Osteocyte (in vitro differentiated cells): ENCODE measurements at places on chromosomes 2 and 18. TPM values are rescaled to one million over a fixed set of nuclear protein-coding genes. Genes with fewer than 3 reads are reported as not detected.

GRCh38 chr2:199603721-199604291, 146.1 kb upstream of the SATB2 start:
- no peaks in the 10 kb centered on the region for H3K36me3 ChIP-seq
- DNase-seq: no peak
- H3K4me1 ChIP-seq: no peaks in the 10 kb centered on the region

Gene SEPTIN2
- total RNA-seq: 547 and 557 TPM in 2 replicates

- no peak overlapping the region for H3K27ac ChIP-seq
- DNase-seq: no peak
- no peaks in the 10 kb centered on the region for H3K36me3 ChIP-seq
- H3K4me1 ChIP-seq: peaks cover 26% of the 10 kb centered on the region
- H3K27me3 ChIP-seq: peaks cover 22% of the 10 kb centered on the region
- no peak overlapping the region for H3K4me3 ChIP-seq
These were observed 155.3 kb downstream of the DDX1 start for GRCh38 chr2:15746703-15747550.

DNA sequence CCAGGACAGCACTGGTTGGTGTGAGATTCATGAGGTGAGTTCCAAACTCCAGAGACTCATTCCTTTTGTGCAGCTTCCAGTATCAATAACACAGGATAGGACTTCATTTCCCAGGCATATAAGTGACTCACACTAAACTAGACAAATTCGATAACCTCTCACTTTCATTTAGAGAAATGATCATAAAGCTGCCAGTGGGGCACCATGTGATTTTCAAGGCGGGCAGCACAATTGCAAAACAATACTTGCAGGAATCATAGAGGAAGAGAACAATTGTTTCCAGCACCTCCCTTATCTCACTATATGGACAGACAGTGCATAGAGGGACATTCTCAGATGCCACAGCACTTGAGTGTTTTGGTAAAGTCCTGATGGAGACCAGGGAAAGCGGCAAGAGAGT, 31.3 kb upstream of the DNAH7 start:
- H3K4me1 ChIP-seq: peaks cover 47% of the 10 kb centered on the region
- H3K27me3 ChIP-seq: no peaks in the 10 kb centered on the region
- H3K4me3 ChIP-seq: no peak overlapping the region
- H3K27ac ChIP-seq: peak overlapping the region; percentile 46
- peaks cover 3% of the 10 kb centered on the region for H3K36me3 ChIP-seq
- no peak for DNase-seq

Gene FKBP7
- total RNA-seq: 49.9 and 57.0 TPM in 2 replicates

DNA sequence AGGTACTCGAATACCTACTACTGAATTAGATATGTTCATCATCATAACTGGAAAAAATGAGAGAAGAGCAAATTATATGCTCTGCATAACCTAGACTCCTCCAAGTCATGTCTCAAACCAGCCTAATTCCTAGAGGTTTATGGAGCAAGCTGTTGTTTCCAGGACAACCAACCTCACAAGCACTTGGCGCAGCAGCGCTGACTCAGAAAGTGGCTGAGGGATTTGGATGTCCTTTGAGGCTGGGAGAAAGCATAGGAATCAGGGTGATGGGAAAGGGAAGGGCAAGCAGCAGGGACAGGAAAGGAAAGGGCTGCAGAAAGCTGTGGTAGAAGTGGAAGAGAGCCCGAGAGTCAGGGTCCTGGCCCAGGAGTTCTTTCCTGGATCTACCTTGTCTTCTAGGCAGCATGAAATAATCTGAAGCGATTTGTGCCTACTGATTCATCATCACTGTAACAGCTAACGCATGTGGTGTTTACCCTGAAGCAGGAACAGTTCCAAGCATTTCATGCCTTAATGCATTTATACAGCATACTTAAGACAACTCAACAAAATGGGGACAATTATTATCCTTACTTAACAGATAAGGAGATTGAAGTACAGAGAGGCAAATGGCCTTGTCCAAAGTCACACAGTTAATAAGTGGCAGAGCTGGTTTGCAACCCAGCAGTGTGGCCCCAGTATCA, 3.7 kb downstream of the PLEK start:
- no peaks in the 10 kb centered on the region for H3K36me3 ChIP-seq
- peaks cover 6% of the 10 kb centered on the region for H3K27me3 ChIP-seq
- H3K4me3 ChIP-seq: no peak overlapping the region
- DNase-seq: no peak
- H3K27ac ChIP-seq: no peak overlapping the region
- no peaks in the 10 kb centered on the region for H3K4me1 ChIP-seq

Gene TMEM200C
- 1.6 and 2.1 TPM in 2 replicates for total RNA-seq

GRCh38 chr2:233593201-233593600, 24.2 kb upstream of the UGT1A8 start:
- H3K27me3 ChIP-seq: peaks cover 15% of the 10 kb centered on the region
- no peak overlapping the region for H3K4me3 ChIP-seq
- no peaks in the 10 kb centered on the region for H3K36me3 ChIP-seq
- no peaks in the 10 kb centered on the region for H3K4me1 ChIP-seq
- H3K27ac ChIP-seq: no peak overlapping the region
- DNase-seq: no peak

- no peak for DNase-seq
- H3K36me3 ChIP-seq: no peaks in the 10 kb centered on the region
- peaks cover 4% of the 10 kb centered on the region for H3K27me3 ChIP-seq
- no peak overlapping the region for H3K4me3 ChIP-seq
- no peaks in the 10 kb centered on the region for H3K4me1 ChIP-seq
These were observed 499.0 kb downstream of the CPS1 start for GRCh38 chr2:211055438-211055837.

DNA sequence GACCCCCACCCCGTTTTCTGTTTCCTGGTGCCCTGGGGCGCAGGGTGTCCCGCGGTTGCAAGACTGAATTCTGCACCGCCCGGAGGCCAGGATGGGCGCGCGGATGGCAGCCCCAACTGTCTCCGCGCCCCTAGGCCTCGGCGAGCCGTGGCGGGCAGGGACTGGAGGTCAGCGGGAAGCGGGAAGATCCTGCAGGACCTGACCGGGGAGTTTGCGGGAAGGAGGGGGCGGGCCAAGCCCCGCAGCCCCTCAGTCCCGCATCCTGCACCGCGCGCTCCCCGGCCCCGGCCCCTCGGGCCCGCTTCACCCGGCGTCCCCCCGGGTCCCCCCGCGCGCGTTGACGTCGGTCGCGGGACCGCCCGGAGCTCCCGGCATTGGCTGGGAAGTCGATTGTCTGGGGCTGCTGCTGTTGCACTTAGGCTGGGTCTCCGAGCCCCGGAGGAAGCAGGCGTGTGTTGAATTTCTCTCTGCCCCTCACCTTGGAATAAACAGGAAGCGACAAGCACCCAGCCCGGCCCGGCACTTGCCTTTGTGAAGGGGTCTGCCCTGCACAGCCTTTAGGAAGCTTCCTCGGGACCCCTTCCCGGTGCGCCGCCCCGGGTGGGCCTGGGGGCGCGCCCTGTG, at the start of gene LDLRAD4:
Gene LDLRAD4, plus strand, starts transcription at position 393 of the 624 bp plus-strand sequence.
- H3K27ac ChIP-seq: no peak within 1 kb of the TSS
- H3K36me3 ChIP-seq: no peaks in the 10 kb centered on the region
- peak within 1 kb of the TSS; percentile 61 for H3K4me3 ChIP-seq
- no peak for DNase-seq
- peaks cover 46% of the 10 kb centered on the region for H3K4me1 ChIP-seq

Gene DNAH7
- total RNA-seq: 0.43 and 1.0 TPM in 2 replicates

GRCh38 chr18:11119959-11120587, 29.3 kb downstream of the PIEZO2 start:
- H3K27ac ChIP-seq: peak overlapping the region; percentile 0
- peaks cover 56% of the 10 kb centered on the region for H3K4me1 ChIP-seq
- H3K27me3 ChIP-seq: no peaks in the 10 kb centered on the region
- H3K4me3 ChIP-seq: no peak overlapping the region

GRCh38 chr2:173831312-173832229, 133.6 kb downstream of the SP3 start:
- peak overlapping the region; percentile 35 for H3K27ac ChIP-seq
- peaks cover 17% of the 10 kb centered on the region for H3K27me3 ChIP-seq
- H3K36me3 ChIP-seq: no peaks in the 10 kb centered on the region

Gene LTBP1
- 102 and 111 TPM in 2 replicates for total RNA-seq

Gene GCG
- 0.57 TPM in 1 of 2 replicates, not detected in the other for total RNA-seq

DNA sequence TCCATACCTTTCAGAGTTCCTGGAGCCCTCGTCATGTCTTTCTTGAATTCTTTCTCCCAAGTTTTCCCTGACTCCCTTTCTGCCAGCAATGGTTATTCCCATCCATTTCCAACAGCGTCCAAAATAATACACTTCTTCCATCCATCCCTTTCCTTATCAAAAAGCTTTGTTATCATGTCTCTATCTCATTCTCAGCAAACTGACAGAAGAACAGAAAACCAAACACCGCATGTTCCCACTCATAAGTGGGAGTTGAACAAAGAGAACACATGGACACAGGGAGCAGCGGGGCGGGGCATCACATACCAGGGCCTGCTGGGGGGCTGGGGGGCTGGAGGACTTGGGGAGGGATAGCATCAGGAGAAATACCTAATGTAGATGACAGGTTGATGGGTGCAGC, 86.7 kb downstream of the DDX1 start:
- no peak overlapping the region for H3K4me3 ChIP-seq
- H3K27ac ChIP-seq: no peak overlapping the region
- H3K36me3 ChIP-seq: no peaks in the 10 kb centered on the region
- peaks cover 11% of the 10 kb centered on the region for H3K27me3 ChIP-seq
- H3K4me1 ChIP-seq: peaks cover 6% of the 10 kb centered on the region
- DNase-seq: no peak
